ENCODE measurements at places on chromosomes 6 and 20. TPM values are rescaled to one million over a fixed set of nuclear protein-coding genes. Genes with fewer than 3 reads are reported as not detected.

DNA sequence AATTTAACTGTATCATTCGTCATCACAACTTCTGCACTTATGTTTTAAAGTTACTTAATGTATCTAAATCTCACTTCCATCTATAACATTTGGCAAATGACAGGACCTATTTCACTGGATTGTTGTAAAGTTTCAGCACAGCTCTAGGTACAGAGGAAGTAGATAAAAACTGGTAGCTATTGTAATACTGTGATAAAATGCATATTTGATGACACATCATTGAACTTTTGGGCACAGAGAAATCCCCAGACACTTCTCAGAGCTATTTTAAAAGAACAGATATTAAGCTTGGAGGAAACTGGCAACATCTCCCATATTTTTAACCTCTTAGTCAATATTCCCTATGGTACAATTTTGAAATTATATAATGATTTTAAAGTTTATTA, 138.7 kb downstream of the RFPL4B start:
- no peak for DNase-seq

- DNase-seq, result peak; percentile 55
Observed at GRCh38 chr6:34324738-34325444, 67.6 kb downstream of the NUDT3 start.

- peak; percentile 23 for DNase-seq
Observed at GRCh38 chr6:127475135-127475822, 16.1 kb upstream of the KIAA0408 start.

DNA sequence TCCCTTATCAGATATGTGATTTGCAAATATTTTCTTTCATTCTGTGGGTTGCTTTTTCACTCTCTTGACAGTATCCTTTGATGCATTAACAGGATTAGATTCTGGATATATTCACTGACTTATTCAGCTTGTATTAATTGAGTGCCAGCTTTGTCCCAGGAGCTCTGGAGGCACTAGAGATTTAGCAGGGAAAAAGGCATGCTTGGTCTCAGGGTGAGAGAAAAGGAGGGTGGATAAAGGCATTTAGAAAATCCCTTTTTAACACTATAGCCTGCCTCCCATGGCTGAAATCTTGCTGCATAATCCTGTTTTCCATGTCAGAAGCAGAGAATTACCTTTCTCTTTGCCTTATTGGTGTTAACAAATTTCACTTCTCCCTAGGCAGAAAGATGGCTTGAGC, 28.5 kb upstream of the SIRT5 start:
- DNase-seq, result no peak

GRCh38 chr6:1502041-1502440, 107.7 kb upstream of the FOXC1 start:
- no peak for DNase-seq

DNA sequence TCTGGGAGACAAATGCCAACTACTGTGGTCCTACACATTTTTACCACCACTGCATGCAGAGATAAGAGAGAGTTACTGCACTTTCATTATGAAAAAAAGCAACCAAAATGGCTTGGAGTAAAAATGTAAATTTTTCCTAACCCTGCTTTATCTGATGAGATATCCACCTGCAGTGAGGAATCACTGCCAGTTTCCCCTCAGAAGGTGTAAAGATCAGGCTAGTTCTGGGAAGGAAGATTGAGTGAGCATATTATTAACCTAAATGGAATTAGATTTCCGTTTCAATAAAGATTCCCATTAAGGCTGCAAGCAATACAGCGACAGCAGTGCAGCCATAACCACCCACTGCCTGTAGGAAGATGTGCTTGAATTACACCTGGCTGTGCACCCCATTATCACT, 84.9 kb downstream of the QRSL1 start:
- no peak for DNase-seq

DNA sequence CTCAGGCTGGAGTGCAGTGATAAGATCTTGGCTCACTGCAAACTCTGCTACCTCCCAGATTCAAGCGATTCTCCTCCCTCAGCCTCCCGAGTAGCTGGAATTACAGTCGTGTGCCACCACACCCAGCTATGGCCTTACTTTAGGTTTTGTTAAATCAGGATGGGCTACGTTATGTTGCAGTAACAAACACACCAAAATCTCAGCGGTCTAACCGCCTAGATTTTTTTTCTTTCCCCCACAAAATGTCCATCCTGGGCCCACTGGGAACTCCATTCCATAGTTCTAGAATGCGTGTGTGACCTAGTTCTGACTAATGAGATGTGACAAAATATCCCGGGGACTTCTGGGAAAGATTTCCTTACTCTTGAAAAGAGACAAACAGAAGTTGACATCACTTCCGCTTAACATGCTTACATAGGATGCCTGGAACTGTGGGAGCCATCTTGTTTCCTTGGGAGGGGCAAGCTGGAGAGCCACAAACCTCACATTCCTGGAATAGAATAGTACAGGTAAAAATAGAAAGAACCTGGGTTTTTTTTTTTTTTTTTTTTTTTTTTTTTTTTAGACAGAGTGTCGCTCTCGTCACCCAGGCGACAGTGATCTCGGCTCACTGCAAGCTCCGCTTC, 42.3 kb upstream of the TRERF1 start:
- no peak for DNase-seq

- no peak for DNase-seq
Observed at GRCh38 chr20:51125780-51126179, 102.9 kb upstream of the KCNG1 start.

GRCh38 chr6:158150701-158151100, 17.4 kb downstream of the SERAC1 start:
- no peak for DNase-seq

DNA sequence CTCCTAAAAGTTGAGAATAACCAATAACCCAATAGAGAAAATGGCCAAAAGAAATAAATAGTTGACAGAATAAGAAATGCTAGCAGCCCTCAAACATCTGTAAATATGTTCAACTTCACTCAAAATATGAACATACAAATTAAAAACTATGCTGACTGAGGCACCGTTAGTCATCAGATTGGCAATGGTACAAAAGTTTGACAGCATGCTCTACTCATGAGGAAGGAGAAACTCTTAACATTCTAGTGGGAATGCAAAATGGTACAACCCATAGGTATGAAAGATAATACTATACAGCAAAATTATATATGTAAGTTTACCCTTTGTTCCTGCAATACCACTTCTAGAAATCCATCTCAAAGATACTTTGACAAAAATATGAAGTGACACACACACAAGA, 1.6 kb upstream of the ZSCAN12 start:
- no peak for DNase-seq

GRCh38 chr20:3364323-3365013, 43.0 kb downstream of the DNAAF9 start:
- no peak for DNase-seq

DNA sequence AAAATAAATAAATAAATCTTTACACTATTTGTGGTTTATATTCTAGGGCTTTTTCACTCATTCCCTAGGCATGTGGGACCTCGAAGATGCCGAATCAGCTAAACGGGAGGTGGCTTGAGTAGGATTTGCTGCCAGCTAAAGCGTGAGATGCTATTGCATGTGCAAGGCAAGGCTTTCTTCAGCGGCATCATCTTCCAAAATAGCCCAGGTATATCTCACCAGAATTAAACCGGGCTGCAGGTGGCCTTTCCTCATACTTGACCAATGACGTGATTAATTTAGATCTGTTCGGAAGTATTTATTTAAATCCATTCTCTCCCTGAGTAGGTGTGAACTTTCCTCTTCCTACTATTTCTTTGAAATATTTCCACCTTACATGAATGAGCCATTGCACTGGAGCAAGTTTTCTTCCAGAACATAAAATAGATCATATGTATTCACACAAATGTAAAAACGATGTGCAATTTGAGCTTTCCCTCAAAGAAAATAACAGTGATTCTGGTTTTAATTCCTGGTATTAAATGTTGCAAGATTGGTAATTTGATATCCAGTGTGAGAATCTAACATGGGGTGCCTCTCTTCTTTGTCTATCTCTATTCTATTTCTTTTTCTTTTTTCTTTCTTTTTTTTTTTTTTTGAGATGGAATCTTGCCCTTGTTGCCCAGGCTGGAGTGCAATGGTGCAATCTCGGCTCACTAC, 24.3 kb upstream of the ZNF217 start:
- DNase-seq, result no peak

- DNase-seq, result no peak
Observed at GRCh38 chr6:162261598-162261997, 466.0 kb downstream of the PRKN start.

- no peak for DNase-seq
Observed at GRCh38 chr6:25192590-25193459, 86.3 kb upstream of the CARMIL1 start.

- DNase-seq, result no peak
Observed at GRCh38 chr20:8362457-8362856, 230.4 kb downstream of the PLCB1 start.

DNA sequence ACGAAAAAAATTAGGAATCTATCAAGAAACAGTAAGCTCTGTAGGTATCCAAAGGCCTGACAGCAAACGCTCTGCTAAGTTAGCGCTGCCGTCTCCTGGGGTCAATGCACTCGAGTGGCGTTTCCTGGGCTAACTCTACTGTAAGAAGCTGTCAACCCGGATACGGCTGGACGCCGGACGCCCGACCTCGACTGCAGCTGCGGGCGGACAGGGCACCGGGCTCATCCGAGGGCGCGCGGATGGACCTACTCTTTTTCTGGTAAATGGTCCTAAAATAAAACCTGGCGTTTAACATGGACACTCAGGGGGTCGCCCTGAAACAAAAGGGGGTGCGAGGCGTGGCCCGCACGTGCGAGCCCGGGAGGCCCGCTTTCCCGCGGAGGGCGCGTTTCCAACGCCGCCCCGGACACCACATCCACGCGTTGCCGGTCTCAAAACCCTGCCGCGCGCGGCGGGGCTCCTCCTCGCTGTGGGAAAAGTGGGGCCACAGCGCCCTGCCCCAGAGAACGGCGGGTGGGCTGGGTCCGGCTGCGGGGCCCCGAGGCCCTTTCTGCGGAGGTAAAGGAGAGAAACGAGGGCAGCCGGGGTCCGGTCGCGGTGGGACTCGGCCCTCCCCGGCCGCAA, 537 bp downstream of the TCP1 start:
- peak; percentile 60 for DNase-seq

- DNase-seq, result no peak
Observed at GRCh38 chr6:121506761-121507754, 71.6 kb downstream of the GJA1 start.

- peak; percentile 41 for DNase-seq
Observed at GRCh38 chr20:37670351-37670791, 23.5 kb upstream of the CTNNBL1 start.

- DNase-seq, result no peak
Observed at GRCh38 chr6:159631886-159632285, 61.2 kb downstream of the SOD2 start.

DNA sequence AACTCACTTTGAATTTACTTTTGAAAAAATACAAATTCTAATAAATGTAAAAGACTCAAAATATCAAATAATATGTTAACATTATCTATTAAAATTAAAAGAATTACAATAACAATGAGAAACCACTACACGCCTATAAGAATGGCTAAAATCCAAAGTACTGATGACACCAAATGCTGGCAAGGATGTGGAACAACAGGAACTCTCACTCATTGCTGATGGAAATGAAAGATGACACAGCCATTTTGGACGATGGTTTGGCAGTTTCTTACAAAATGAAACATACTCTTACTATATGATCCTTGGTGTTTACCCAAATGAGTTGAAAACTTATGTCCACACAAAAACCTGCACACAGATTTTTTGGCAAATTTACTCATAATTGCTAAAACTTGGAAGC, 15.6 kb upstream of the STX11 start:
- no peak for DNase-seq

- no peak for DNase-seq
Observed at GRCh38 chr6:43948527-43949485, 178.4 kb downstream of the MRPL14 start.

DNA sequence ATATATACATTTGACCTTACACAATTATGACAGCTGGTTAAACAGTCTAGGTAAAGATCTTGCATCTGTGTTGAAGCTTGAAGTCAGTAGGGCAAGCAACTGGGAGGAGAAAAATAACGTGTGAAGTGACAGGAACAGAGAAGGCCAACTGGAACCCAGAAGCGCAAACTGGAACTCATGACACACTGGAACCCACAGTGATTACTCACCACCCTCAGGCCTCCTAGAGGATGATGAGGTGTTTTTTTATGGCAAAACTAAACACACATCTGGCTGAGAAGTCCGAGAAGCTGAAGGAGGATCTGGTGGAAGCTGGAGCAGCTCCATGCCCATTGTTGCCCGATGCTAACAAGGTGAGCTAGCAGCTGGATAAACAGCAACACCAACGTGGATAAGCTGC, 108.1 kb downstream of the TMEM200A start:
- DNase-seq, result no peak

DNA sequence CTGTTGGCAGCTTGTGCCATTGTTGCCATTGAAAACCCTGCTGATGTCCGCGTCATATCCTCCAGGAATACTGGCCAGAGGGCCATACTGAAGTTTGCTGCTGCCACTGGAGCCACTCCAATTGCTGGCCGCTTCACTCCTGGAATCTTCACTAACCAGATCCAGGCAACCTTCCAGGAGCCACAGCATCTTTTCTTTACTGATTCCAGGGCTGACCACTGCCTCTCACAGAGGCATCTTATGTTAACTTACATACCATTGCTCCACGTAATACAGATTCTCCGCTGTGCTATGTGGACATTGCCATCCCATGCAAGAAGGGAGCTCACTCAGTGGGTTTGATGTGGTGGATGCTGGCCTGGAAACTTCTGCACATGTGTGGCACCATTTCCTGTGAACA, 221.8 kb upstream of the FAM83B start:
- DNase-seq, result no peak

GRCh38 chr20:13333793-13334192, 112.7 kb downstream of the ISM1 start:
- no peak for DNase-seq

DNA sequence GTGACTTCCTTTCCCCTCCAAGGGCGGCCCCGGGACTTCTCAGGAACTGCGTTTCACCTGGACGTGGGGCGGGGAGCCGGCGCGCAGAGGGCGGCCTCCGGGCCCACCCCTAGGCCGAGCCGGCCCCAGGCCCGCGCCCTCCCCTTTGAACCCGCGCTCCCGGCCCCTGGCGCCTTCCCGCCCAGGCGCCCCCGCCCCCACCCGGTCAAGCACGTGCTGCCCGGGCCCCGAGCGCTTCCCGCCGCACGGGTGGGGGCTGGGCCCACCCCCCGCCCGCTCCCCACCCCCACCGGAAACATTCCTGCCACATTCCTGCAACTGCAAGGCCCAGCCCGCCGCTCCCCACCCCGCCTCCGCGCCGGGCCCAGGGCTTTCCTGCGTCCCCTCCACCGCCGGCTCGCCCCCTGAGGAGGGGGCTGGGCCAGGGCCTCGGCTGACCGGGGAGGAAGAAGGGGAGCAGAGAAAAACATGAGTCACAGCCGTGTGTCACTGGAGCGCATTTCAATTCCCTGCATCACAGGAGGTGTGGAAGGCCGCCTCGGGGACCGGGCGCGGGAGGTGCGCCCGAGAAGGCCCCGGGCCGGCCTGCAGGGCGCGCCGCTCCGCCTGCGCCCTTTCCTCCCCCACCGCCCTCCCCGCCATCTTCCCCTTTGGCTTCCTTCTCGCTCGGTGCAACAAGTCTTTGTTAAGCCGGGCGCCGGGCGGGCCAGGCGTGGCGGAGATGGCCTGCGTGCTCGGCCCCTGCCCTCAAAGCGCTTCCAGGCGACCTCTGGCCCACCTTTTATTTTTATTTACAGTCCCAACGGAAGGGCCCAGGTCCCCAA, 1.2 kb upstream of the HMGA1 start:
- peak; percentile 72 for DNase-seq

Gene TNF
- total RNA-seq, result 0.35 TPM

Gene SCAND1
- total RNA-seq, result 41.5 TPM

Gene ADGRF4
- not detected for total RNA-seq

Gene RNF217
- 8.5 TPM for total RNA-seq

Gene DDO
- total RNA-seq, result 31.5 TPM

Gene PMEPA1
- 24.7 TPM for total RNA-seq

Gene HCK
- 4.4 TPM for total RNA-seq

Gene VSTM2L
- total RNA-seq, result 10.3 TPM

Gene HLA-G
- not detected for total RNA-seq

Data from left ventricle myocardium superior (tissue), 1 donor.